ENCODE measurements at places on chromosomes 4 and X. TPM values are rescaled to one million over a fixed set of nuclear protein-coding genes. Genes with fewer than 3 reads are reported as not detected.

VSIG4 gene
- total RNA-seq: 29.2 TPM

LINC00632 gene
- total RNA-seq: 203 TPM

DNA sequence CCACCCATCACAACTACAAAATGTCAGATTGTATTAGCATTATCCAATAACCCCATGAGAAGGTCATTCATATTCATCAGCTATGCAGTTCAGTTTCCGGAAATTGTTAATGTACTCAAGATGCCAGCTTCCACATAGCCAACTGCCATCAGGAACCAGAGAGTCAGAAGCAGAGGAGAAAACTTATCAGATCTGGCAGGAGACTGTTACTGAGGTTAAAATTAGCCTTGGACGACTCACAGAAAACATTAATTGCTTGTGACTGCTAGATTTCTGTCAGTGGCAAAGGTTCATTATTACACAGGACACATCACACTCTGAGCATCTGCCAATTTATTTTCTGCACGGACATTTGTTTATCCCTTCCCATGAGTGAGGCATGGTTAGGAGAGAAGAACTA, 352.8 kb downstream of the DHRSX start:
- DNase-seq: no peak

STAP1 gene
- not detected for total RNA-seq
